ENCODE measurements at places on chromosomes 7 and 10.

GRCh38 chr7:149300620-149301285 is 38.8 kb downstream of the ZNF783 start:
- DNase-seq, result no peak

DNA sequence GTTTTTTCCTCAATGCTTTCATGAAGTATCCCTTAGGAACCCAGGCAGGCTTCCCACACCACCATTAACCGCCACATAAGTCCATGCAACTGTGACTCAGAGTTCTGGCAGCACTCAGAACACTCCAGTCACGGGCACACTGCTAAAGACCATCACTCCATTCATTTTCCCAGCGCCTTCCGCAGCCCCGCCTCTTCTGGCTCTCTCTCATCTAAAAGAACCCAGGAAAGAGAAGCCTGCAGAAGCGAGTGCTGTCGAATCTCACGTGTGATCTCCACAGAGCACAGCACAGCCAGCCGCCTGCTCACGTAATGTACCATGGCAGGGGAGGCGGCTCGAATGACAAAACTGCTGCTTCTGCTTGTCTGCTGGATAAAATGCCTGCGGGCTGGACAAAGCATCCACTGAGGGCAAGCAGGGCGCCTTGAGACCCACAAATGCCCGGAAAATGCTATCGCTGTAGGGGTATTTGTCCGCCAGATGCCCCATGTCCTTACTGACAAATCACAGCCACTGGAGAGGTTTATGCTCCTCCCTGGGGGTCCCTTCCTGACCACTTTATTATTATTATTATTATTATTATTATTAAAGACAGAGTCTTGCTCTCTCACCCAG is 1.8 kb downstream of the PSMG3 start:
- no peak for DNase-seq

DNA sequence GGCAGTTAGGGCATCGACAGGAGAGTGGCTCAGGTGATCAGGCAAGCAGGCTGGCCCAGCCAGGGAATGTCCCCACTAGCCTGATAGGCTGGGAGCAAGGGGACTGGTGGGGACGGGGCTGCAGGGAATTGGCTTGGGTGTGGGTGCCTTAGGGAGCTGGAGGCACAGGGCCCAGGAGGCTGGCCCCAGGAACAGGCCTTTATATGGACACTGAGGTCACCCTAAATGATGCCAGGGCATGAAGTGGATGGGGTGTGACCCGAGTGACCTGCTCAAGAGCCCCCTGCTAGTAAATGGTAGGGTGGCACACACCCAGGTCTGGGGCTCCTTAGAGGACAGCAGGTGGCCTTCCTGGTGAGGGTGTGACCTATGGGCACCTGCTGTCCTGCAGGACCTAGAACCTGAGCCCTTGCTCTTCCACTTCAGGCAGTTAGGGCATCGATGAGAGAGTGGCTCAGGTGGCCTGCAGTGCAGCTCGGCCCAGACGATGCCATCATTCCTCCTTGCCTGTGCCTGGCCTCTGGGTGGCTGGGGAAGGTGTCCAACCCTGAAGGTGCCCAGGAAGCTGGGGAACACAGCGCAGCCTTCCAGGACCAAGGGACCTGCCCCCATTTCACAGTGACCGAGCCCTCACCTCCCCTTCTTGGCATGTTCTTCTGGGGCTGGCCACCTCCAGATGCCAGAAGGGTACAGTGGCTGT is 51.7 kb upstream of the LEP start:
- DNase-seq, result no peak

DNA sequence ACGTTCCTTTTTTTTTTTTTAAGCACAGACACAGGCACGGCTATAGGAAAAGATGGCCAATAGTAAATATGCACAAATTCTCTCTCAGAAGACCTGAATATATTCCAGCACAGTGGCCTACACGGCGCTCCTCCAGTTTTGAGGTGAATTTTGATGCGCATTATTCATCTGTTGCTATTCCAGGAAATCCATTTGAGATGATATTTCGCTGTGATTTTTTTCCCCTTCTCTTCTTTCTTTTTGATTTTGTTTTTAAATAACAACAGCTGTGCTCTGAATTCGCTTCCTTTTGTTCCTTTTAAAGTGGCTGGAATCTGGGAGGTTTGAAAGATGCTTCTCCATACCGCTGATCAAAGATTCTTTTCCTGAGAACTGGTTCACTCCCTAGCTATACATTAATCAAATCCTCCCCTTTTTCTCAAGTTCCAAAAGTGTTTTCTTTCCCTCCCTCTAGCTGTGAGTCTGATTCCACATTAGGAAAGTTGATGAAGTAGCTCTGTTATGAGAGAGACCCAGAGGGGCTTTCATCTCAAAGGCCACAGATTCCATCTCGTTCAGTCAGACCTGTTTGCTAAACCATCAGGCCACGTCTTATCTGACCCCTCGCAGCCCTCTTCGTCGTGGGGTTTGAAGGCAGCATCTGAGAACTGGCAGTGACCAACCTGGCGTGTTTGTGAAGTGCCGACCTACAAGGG is 602.7 kb upstream of the NRP1 start:
- DNase-seq, result no peak

- DNase-seq, result no peak
These were observed 56.6 kb downstream of the PTPRN2 start for GRCh38 chr7:158530800-158531609.

All from stimulated activated CD8-positive, alpha-beta memory T cell treated with anti-CD3 and anti-CD28 coated beads, Interleukin-4, amount 100 ng/mL, for 4 hours (primary cell).